ENCODE measurements at places on chromosomes 13 and 19. TPM values are rescaled to one million over a fixed set of nuclear protein-coding genes. Genes with fewer than 3 reads are reported as not detected.
A peak's percentile ranks its signal among the peaks of the same experiment; 100 is the strongest.

GRCh38 chr19:3586127-3586626, 899 bp downstream of the GIPC3 start:
- DNase-seq = no peak

DNA sequence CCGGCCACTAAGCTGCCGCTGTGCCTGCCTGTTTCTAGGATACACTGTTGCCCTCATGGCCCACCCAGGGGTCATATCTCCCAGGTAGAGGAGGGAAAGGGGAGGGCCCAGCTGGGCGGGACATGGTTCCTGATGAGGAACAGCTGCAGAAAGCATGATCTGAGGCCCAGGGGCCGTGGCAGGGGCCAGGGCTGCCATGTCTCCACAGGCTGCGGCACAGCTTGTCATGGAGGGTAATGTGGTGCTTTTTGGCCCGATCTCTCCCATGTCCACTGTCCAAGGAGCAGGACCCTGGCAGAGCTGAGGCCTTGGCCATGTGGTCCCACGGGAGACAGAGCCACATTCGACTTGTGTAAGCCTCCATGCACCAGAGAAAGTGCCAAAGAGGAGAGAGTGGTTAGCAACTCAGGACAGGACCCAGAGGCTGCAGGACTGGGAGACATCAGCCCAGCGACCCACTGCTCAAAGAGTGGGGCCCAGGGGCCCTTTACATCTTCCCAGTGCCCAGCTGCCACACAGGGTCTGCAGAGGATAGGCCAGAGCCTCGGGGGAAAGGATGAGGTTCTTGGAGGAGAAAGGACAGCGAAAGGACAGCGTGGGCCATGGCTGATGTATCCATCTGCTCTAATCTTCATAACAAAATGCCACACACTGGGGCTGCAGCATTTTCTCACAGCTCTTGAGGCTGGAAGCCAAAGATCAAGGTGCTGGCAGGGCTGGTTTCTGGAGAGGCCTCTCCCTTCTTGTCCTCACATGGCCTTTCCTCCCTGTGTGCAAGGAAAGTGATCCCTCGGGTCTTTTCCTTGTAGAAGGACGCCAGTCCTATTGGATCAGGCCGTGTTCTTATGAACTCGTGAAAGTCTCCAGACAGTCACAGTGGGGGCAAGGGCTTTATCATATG, 11.5 kb downstream of the POP4 start:
- DNase-seq = no peak

GRCh38 chr13:44759384-44760360, 183.5 kb upstream of the TSC22D1 start:
- DNase-seq = peak; percentile 75

- peak; percentile 29 for DNase-seq
Measured at GRCh38 chr13:50078895-50079654, 63.8 kb downstream of the KCNRG start.

GRCh38 chr19:1754636-1755466, 1.5 kb downstream of the ONECUT3 start:
- no peak for DNase-seq

The RAB11B gene
- total RNA-seq = 146 TPM

DNA sequence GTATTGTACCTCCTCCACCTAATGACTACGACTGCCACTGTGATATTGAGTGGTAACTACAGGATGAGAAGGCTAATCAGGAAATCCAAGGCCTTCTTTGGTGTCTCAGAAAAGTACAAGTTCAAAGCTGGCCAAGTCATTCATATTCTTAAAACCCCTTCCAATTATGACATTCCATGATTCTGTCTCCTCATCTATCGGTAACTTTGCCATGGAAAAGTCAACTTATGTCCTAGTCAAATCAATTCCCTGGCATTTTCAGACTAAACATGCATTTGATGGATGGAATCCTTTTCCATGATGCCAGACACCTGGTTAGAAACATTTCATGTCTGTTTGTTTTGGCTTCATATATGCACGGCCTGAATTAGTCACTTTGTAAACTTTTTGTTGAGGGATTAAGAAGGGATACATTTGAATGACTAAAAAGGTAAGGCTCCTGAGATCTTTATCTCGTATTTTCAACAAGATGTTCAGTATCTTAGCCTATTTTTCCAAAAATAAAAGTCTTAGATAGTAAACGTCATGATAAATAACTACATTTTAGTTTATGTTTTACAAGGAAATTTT, 186.5 kb downstream of the NHLRC3 start:
- no peak for DNase-seq

DNA sequence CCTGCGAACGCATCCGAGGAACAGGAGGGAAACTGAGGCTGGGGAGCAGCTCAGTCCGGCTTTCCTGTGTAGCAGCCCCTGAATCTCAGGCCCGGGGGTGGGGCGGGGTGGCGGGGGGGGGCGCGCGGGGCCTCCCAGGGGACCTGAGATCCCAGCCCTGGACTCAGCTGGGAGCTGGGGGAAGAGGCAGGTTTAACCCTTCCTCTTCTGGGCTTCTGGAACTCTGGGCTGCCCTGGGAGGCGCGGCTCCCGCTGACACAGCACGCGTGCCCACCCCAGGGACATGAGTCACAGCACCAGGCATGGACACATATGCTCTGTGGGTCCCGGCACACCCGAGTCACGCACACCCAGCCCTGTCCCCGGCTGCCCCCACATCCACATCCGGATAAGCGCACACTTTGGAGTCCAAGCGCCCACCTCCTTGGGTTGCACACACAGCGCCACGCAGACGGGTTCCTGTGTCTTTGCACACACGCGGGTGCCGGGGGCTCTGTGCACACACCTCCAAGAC, 3.5 kb upstream of the CIRBP start:
- no peak for DNase-seq

- no peak for DNase-seq
Measured at GRCh38 chr13:20991741-20992520, 69.5 kb downstream of the LATS2 start.

The TMEM145 gene
- not detected for total RNA-seq

GRCh38 chr13:111659219-111659775, 338.9 kb downstream of the TEX29 start:
- no peak for DNase-seq

The ZNF667 gene
- 8.5 TPM for total RNA-seq

DNA sequence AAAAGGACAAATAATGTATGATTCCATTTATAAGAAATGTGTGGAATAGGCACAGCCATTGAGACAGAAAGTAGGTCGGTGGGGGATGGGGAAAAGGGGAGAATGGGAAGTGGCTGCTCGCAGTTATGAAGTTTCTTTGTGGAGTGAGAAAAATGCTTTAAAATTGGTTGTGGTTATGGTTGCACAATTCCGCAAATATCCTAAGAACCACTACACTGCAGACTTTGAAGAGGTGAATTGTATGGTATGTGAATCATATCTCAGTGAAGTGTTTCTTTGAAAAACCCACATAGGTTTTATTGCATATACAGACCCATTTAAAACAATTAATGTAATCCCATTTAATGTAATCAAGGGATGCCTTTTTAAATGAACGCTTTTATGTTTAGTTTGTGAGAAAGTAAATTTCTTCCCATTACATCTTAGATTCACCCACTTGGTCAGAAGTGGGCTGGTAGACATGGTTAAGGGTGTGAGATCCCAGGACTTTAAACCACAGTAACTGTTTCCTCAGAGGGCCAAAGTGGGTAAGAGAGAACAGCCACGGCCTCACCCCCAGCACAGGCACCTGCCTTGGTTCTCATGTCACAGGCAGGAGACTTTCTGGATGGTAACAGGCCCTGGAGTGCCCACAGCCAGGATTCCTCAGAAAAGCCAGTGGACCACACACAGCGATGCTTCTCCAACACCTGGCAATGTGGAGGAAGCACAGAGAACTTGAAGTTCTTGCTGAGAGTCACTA, 119.3 kb upstream of the GJB6 start:
- no peak for DNase-seq

DNA sequence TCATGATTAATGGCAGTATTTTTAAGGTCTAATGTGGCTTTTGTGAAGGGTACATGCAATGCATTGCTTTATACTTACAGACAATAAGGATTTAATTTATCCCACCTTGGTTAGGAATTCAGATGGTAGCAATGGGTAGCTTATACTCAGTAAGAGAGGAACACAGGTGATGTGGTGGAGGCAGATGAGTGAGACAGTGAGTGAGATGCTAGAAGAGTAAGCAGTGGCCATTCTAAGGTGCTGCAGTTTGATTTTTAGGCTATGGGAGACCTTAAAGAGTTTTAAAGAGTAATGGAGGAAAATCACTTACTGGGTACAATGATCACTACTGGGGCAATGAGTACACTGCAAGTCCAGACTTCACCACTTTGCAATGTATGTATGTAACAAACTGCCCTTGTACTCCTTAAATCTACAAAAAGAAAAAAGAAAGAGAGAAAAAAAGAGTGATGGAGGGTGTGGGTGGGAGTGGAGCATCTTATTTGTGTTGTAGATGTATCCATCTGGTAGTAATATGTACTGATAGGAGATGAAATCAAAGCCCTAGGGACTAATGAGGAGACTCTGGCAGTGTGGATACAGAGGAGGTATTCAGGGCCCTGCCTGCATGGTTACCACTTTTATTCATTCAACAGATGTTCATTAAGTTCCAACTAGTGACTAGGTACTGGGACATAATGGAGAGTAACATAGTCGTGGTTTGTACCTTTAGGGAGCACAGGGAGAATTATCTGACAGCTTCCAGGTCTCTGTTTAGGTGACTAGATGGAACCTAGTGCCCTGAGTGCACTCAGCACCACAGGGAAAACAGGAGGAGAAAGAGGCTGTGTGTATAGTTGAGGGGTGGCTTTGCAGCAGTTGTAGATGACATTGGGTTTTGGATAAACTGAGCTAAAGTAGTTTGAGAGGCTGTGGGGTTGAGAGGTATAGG, 99.0 kb downstream of the GPC6 start:
- DNase-seq = no peak

DNA sequence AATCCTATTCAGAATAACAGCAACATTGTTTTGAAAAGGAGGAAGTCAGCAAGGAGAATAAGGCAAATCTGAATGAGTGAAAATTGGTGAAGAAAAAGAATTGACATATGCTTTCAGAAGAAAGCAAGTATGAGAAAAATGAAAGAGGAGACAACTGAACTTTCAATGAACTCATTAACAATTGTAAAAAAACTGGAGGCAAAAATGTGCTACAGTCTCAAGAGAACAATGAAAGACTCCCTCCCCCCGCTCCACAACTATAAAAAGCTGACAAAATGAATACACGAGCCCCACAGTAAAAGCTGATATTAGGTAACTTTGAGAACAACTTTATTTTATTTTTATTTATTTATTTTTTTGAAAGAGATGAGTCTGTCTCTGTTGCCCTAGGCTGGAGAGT, 373.1 kb downstream of the DIAPH3 start:
- DNase-seq = peak; percentile 51

DNA sequence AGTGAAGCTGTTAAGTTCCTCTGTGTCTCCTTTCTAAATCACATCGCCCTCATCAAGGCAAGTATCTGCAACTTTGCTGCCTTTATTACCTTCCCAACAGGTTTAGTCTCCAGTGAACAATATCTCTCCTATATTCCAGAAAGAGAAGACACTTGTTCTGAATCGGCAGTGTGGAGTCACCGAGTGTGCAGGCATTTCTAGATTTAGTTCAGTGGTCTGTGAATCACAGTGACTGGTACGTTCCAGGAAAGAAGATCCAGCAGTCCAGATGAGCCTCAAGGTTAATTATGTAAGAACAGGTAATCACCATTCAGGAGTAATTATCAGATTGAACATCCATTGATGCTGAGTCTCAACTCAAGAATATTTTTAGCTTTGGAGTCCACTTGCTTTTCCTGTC, 497.0 kb downstream of the FOXO1 start:
- no peak for DNase-seq

DNA sequence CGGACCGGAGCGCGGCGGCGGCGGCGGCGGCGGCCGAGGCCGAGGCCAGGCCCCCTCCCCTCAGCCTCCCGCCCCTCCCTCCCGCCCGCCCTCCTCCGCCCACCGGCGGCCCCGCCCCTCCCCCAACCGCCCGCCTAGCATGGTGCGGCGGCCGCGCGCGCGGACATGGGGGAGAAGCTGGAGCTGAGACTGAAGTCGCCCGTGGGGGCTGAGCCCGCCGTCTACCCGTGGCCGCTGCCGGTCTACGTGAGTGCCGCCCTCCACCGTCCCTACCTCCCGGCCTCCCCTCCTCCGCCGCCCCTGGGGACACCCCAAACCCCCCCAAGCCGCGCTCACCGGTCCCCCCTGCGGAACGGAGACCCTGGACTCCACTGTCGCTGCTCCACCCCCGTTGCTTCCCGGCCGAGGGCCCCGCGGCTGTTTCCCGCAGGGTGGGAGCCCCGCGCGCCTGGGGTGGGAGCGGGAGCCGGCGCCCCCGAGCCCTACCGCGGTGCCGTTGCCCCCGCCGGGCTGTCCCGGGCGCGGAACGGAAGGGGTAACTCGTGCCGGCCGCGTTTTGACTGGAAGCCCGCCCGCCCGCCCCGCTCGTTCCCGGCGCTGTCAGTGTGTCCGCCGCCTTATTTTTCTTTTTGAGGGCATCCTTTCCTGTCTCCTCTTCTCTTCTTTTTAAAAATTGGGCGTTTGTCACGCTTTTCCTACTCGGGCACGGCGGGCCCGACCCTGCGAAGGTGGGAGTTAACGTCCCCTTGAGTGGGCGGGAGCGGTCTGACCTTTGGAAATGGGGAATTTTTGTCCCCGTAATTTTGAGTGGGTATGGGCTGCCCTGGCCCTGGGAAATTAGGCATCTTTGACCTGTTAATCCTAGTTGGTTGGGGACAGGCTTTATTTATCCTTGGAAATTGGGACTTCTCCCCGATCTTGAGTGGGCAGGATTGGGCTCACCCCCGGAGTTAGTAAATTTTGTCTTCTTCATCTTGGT, 576 bp downstream of the DOT1L start:
- peak; percentile 90 for DNase-seq

- DNase-seq = no peak
Measured at GRCh38 chr19:35149463-35149862, 5.1 kb upstream of the FXYD5 start.

GRCh38 chr13:82688400-82688994, 1193.8 kb downstream of the SLITRK1 start:
- no peak for DNase-seq

The NUP58 gene
- total RNA-seq = 39.1 TPM

DNA sequence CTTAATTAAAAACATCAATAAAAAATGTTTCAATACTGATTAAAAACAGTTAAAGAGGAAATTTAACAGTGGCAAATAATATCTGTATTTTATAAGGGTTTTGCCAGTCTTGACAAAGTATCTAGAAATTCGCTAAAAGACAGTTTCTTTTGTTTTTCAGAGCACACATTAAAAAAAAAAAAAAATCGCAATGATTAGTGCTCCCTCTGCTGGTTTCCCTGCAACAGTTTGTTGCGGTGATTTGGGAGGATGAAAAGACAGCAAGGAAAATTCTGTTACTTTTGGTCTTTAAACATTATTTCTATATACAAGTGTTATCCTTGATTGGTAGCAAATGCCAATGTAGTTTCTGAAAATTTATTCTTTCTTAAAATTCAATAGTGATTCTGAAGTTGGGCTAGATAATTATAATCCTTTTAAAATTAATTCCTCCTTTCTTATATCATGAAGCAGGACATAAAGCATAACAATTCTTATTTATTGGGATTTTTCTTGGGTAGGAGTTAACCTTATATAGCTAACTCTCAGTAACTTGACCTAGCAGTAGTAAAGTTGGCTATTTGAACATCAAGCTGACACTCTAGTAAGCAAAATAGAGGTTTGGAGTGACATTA, 23.1 kb upstream of the SPRY2 start:
- DNase-seq = peak; percentile 47

The LENG9 gene
- total RNA-seq = 6.8 TPM

The ZNF507 gene
- 23.5 TPM for total RNA-seq

The SPRYD7 gene
- total RNA-seq = 6.6 TPM

The LIM2 gene
- not detected for total RNA-seq

Data from kidney (tissue), 22 donors.